ENCODE measurements at places on chromosomes 5 and 9. TPM values are rescaled to one million over a fixed set of nuclear protein-coding genes. Genes with fewer than 3 reads are reported as not detected.
A peak's percentile ranks its signal among the peaks of the same experiment; 100 is the strongest.

PLAC8L1 gene
- not detected for total RNA-seq

- no peak for DNase-seq
Observed at GRCh38 chr5:173051746-173052145, 4.4 kb upstream of the CREBRF start.

CTNNAL1 gene
- 44.9 TPM for total RNA-seq

FAM221B gene
- total RNA-seq: not detected

GRCh38 chr9:4095484-4095883 is 204.4 kb downstream of the GLIS3 start:
- DNase-seq: no peak

- DNase-seq: peak; percentile 41
Observed at GRCh38 chr5:80516826-80517225, 28.9 kb downstream of the FAM151B start.

DNA sequence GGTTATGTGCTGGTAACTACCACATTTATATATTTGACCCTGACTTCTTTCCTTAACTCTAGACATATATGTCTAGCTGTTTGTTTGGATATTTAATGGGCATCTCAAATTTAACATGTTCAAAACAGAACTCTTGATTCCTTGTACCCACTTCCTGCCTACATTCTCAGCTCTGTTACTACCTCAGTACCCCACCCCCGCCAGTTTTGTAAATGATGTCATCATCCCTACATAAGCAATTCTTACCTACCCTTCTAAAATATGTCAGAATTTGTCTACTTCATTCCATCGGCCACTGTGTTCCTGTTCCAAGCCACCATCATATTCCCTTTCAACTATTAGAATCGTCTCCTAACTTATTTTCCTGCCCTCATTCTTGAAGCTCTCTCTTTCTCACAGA is 4.8 kb downstream of the RAD50 start:
- DNase-seq: no peak

Measured in glomerular endothelial cell (primary cell).